HuH-7 (cell line): ENCODE measurements at places on chromosomes 16 and 17.

DNA sequence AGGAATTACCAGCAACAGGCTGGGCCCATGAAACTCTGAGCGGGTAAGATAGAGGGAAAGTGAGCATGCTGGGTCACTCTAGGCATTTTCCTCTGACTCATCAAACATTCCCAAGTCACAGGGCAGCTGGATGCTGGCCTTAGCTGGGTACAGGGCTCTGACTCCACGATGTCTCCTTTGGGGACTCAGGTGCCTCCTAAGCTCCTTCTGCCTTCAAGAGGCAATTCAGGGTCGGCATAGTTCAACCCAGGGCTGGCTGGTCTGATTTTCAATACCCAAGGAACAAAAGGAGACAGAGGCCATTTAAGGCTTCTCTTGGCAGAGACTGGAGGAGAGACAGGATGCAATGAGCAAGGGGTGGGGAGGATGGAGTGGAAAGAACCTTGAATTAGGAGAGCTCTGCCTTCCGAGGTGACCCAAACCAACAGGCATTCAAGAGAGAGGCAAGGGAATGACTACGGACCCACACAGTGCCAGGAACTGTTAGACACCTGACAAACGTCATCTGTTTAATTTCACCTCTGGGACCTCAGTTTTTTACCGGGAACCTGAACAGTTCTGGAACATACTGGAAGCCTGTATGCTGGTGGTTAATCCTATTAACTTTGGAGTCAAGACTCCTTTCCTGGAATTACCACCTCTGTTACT is 910 bp downstream of the WBP2 start:
- DNase-seq = no peak

DNA sequence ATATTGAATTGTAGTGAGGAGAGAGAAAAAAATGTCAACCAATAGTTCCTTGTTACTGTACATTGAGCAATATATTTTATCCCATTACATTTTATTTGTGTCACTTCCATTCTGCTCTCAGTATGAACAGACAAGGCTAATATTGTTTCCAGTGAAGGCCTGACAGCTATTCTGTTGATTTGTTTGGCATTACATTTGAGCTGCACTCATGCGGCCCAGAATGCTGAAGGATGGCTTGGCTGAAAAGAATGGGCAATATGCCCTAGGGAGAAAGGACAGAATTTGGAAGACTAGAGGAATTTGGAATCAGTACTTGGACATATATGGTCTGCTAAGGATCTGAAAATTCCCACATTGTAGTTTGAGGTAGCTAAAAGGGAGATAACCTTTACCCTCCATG is 1294.4 kb downstream of the CDH8 start:
- DNase-seq = no peak

DNA sequence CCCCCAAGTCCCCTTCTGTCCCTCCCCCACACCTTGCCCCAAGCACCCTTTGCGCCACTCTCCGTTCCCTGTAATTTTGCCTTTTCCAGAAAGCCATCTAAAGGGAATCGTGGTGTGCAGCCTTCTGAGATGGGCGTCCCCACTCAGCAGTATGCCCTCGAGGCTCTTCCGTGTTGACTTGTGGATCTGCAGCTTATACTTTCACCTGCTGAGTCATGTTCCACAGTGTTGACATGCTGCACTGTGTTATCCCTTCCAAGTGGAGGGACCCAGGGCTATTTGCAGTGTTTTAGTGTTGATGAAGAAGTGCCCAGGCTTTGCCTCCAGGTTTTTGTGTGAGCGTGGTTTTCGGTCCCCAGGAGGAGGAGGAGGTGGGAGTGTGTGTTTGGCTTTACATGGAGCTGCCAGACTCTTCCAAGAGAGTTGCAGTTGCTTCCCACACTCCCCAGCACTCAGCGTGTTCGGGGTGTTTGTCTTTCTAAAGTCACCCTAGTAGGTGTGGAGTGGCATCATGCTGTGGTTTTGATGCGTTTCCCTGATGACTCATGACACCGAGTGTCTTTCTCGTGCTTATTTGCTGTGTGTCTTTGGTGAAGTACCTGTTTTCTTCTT is 32.1 kb upstream of the JPT2 start:
- DNase-seq = no peak

DNA sequence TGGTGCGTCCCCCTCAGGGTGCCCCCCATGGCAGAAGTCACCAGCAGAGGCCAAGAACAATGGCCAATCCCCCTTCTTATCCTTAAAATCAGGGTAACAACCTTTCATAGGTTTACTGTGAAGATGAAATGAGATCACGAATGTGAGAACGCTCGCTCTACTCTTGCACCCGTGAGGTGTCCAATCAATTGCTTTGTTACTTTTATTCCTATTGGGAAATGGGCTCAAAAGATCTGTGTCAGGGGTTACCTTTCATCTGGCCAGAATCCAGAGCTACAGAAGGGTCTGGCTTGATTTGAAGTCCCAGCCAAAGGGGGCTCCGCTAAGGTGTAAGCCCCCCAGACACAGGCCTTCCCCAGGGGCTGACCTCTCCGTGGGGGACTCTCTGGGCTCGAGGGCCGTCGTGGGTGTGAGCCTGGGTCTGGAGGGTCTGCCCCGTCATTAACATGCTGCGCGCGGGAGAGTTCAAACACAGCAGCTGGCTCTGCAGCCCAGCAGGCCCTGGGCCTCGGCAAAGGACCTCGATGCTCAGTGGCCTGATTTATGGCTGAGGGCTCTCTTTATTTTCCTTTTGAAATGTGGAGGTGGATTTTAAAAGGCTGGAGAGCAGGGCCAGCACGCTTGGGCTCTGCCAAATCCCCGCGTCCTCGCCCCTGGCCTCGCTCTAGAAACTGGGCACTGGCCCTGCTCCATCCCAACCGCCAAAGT is 10.4 kb downstream of the ABR start:
- no peak for DNase-seq

DNA sequence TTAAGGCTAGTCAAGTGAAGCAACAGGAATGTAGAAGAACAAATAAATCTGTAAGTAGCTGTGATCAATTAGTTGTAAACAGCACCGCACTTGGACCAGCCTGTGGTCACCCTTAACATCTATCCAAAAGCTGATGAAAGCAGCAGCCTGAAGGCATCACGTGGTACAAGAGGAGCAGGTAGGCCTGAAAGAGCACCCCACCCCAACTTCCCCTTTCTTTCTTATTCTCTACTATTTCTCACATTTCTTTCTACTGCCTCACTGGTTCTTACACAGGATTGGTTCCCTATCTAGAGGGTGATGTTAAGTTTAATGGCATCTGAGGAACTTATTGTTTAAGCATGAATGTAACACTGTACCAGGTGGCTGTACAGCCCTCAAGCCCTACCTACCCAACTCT is 42.6 kb upstream of the CLEC18B start:
- DNase-seq = no peak

DNA sequence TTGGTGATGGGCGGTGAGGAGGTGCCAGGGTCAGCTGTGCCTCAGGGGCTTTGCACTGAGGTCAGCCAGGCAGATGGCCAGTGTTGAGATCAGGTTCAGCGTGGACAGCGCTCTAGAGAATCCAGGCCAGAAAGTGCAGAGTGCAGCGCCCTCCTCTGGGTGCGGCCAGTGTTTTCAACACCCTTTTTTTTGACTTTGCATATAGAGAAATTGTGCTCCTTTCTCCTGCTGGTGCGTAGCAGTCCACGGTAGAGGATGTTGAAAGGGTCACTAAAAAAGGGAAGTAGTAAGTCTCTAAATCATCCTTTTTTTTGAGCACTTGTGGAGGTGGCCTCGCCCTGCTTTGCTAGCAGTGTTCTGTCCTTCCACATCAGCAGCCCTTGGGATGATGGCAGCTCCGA is 53.9 kb downstream of the BANP start:
- DNase-seq = no peak

DNA sequence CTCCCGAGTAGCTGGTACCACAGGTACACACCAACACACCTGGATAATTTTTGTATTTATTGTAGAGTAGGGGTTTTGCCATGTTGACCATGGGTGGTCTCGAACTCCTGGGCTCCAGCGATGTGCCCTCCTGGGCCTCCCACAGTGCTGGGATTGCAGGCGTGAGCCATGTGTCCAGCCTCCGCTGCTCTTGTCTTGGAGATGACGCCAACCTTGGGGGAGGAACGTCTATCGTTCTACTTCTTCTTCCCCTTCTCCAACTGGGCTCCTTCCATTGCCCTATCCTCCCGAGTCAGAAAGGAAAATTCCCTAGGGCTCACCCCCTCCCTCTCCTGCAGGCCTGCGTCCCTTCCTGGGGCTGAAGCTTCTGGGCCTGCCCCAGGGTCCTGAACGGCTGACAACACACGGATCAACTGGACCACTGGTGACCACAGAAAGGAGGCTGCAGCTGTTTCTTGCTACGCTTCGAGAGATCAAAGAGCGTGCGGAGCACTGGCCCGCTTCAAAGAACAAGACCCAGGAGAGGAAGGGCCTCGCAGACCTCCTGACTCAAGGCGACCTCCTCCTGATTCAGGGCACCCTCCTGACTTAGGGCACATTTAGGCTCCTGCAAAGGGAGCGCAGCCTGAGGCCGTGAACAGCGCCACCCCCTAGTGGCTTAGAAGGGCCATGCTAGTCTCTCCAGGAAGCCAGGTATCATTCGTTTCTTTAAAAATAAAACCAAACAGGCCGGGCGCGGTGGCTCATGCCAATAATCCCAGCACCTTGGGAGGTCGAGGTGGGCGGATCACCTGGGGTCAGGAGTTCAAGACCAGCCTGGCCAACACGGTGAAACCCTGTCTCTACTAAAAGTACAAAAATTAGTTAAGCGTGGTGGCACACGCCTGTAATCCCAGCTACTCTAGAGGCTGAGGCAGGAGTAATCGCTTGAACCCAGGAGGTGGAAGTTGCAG is 48.5 kb upstream of the HELZ start:
- peak; percentile 86 for DNase-seq

- DNase-seq = peak; percentile 82
Observed at GRCh38 chr17:16428098-16428882, 12.9 kb downstream of the TRPV2 start.

DNA sequence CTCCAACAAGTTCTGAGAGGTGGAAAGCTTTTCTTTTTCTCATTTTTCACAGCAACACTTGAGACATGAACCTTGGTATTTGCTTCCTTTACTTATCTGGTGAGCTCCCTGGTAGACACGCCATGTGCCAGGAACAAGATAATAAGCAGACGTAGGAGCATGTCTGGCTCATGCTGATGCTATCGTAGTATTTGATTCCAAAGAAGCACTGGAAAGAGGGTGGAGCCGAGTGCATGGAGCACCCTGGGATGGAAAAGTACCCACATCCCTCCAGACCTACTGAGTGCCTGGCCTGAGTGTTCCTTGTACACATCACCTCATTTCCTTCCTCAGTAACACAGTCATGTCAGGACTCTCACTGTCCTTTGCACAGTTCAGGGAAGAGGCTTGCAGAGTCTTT is 231.0 kb downstream of the CBLN1 start:
- DNase-seq = no peak

- no peak for DNase-seq
Observed at GRCh38 chr16:78659216-78659615, 559.8 kb downstream of the WWOX start.

DNA sequence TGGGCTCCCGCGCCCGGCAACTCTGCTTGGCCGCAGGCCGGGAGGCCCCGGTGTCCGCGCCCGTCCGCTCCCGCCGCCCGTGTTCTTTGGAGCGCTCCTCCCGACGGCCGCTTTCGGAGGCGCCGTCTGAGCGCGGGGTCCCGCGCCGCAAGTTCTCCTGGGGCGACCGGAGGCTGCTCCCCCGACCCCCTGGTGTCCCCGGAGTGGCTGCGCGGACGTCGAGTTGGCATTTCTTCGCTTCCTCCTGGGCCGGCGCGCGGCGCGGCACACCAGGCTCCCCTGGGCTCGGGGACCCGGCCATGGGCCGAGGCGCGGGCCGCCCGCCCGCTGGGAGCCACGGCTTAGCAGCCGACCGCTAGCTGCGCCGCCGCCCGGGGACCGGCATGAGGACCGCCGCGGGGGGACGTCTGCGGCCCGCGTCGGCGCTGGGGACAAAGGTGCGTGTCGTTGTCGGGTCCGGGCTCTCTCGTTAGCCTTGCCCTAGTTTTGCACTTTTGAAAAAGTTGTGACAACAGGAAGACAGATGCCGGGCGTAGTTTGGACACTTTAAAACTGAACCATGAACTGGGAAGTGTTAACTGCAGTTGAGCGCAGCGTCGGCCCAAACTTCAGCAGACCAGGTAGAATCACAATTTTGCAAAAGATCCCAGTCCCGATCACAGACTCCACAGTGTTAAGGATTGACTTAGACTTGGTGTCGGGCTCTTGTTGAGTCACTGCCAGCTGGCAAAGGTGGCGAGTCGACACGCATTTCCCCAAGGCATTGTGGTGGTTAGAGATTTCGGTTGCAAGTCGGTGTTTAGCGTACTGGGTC is 700 bp downstream of the UBN1 start:
- DNase-seq = peak; percentile 23

- no peak for DNase-seq
Observed at GRCh38 chr16:9536905-9537304, 445.5 kb downstream of the HAPSTR1 start.

- DNase-seq = no peak
Observed at GRCh38 chr16:70490261-70490660, 33.1 kb downstream of the COG4 start.

DNA sequence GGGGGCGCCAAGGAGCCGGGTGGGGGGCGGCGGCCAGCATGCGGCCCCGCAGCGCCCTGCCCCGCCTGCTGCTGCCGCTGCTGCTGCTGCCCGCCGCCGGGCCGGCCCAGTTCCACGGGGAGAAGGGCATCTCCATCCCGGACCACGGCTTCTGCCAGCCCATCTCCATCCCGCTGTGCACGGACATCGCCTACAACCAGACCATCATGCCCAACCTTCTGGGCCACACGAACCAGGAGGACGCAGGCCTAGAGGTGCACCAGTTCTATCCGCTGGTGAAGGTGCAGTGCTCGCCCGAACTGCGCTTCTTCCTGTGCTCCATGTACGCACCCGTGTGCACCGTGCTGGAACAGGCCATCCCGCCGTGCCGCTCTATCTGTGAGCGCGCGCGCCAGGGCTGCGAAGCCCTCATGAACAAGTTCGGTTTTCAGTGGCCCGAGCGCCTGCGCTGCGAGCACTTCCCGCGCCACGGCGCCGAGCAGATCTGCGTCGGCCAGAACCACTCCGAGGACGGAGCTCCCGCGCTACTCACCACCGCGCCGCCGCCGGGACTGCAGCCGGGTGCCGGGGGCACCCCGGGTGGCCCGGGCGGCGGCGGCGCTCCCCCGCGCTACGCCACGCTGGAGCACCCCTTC is 484 bp downstream of the FZD2 start:
- no peak for DNase-seq

- DNase-seq = no peak
Observed at GRCh38 chr16:10093576-10093975, 88.7 kb downstream of the GRIN2A start.

DNA sequence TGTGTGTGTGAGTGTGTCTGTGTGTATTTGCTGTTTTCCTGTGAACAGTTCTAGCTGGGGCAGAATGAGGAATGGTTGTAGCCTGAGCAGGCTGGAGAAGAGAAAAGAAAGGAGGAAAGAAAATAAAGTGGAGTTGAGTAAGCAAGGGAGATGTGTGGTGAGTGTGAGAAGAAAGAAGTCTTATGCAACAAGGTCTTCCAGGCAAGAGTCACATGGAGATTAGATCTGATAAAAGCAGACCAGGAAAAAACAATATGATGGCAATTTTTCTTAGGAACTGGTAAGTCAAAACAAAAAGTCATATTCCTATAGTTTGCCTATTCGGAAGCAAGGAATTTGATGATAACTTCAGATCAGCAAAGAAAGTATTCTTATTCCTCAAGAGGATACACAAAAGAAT is 125.0 kb downstream of the HS3ST3A1 start:
- DNase-seq = no peak
